GM12878 (cell line): ENCODE measurements at places on chromosomes 12 and 14.

GRCh38 chr14:102451064-102451352 lies 58.6 kb downstream of the ANKRD9 start:
- no peak for DNase-seq

DNA sequence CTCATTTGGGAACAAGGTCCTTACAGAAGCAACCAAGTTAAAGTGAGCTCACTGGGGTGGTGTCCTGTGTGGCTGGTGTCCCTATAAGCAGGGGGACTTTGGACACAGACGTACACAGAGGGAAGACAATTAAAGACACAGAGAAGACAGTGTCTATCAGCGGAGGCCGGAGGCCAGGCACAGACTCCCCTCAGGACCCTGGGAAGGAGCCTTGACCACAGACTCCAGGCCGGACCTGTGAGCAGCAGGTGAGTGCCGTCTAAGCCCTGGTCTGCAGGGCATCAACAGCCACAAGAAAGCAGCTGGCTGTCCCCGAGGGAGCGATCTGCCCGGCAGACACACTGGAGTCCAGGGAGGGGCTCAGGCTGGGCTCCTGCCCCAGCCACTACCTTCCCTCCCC lies 219.1 kb upstream of the C14orf180 start:
- no peak for DNase-seq

GRCh38 chr12:83477696-83478095 lies 791.0 kb downstream of the TMTC2 start:
- no peak for DNase-seq

DNA sequence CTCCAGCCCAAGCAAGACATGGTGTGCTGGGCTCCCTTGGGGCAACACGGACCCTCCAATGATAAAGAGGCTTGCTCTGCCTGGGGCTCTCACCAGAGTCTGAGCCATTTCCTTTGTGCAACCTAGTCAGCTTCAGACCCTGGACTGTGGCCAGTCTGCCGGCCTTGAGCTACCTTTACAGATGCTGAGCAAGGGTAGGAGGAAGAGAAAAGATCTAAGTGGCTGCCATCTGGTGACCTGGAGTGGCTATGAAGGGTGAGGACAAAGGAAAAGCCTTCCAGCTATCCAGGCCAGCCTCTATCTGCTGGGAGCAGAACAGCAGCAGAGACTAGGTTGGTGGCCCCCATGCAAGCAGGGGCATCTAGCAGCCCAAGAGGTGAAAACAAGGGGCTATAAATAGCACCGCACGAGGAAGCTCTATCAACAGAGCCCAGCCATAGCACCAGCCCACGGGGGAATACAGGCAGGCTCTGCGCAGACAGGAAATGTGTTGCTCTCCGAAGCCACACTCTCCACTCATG lies 230.1 kb downstream of the FOXN3 start:
- DNase-seq: no peak

- no peak for DNase-seq
Measured at GRCh38 chr14:103195828-103196615, 72.8 kb downstream of the TNFAIP2 start.

- DNase-seq: no peak
Measured at GRCh38 chr14:92693998-92694795, 54.2 kb downstream of the LGMN start.

DNA sequence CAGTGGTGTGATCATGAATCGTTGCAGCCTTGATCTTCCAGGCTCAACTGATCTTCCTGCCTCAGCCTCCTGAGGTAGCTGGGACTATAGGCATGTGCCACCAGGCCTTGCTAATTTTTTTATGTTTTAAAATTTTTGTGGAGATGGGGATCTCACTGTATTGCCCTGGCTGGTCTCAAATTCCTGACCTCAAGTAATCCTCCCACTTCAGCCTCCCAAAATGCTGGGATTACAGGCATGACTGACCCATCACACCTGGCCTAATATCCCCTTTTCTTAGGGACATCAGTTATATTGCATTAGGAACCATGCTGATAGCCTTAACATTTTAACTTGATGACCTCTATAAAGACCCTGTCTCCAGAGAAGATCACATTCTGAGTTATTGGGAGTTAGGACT lies 42.8 kb downstream of the RASSF3 start:
- no peak for DNase-seq

GRCh38 chr12:96083020-96083719 lies 47.8 kb upstream of the LTA4H start:
- no peak for DNase-seq

DNA sequence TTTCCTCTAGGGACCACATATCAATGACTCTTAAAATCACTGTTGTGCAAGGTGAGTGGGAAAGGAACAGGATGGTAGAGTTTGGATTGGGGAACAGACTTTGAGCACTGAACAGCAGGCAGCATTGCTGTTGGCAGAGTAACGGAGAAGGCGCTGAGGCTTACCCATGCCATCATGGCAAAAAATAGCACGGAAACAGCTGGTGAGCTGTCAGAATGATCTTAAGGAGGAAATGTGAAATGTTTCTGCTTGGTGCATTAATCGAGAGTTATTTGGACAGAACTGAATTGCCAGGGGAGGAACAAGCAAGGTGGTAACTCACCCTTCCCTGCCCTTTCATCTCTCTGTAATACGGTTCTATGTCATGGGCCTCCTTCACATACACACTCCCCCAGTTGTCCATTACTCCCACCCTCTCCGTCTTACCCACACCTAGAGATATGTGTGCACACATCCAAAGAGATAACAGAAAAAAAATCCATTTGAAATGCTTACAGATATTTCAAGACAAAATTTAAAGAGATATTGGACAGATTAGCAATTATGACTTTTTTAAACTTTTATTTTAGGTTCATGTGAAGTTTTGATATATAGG lies 572.5 kb downstream of the DIO2 start:
- no peak for DNase-seq

GRCh38 chr12:80849337-80849736 lies 88.4 kb downstream of the LIN7A start:
- DNase-seq: no peak

GRCh38 chr14:64937171-64937820 lies 5.2 kb downstream of the GPX2 start:
- no peak for DNase-seq

GRCh38 chr14:65904988-65905387 lies 492.5 kb downstream of the FUT8 start:
- no peak for DNase-seq

- no peak for DNase-seq
Measured at GRCh38 chr14:77092676-77093075, 5.4 kb upstream of the CIPC start.
